T1000 (cell line): ENCODE measurements at places on chromosomes 7 and 10.

DNA sequence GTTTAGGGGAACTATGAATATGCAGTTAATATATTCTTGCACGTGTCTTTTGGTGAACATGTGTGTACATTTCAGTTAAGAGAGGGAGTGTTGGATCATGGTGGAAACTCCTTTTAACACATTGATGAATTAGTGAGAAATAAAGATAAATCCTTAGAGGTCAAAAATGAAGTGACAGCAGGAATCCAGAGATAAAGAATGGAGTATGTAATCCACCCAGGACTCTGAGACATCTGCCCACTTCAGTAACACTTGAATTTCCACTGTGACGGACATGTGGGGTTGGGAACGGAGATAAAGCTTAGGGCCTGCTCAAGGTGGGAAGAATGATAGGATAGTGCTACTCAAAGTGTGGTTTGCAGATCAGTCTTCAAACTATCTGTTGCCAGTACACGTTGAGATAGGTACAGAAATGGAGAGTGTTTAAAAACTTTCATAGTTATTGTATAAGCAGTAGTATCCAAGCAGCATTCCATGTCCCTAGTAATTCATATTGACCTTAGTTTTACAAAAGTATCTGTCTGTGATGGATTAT is 6.6 kb upstream of the RELN start:
- no peak for DNase-seq

- DNase-seq, result no peak
Measured at GRCh38 chr7:55127135-55127551, 108.3 kb downstream of the EGFR start.

- DNase-seq, result no peak
Measured at GRCh38 chr10:132413226-132414205, 16.5 kb downstream of the PWWP2B start.

GRCh38 chr10:99372546-99373271 is 43.6 kb downstream of the CNNM1 start:
- no peak for DNase-seq

DNA sequence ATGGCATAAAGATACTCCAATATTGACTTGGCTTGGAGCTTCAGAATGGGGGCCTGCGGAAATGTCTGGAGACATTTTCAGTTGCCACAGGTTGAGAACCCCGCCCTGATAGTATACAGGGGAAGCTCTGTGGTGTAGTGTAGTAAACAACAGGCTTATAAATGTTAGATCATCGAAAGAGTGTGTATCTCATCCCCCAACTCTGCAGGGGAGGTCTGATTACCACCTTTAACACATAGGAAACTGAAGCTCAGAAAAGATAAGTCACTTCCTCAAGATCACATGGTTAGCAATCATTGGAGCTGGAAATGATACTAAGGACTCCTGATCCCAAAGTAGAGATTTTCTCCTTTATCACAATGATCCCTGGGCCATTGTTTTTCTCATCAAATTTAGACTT is 144.5 kb upstream of the BMPER start:
- DNase-seq, result no peak

- DNase-seq, result peak; percentile 46
Measured at GRCh38 chr10:126013489-126014281, 117.3 kb downstream of the FANK1 start.

- DNase-seq, result no peak
Measured at GRCh38 chr10:112115781-112116385, 67.7 kb downstream of the GPAM start.

GRCh38 chr7:79227044-79227443 is 226.4 kb downstream of the MAGI2 start:
- DNase-seq, result no peak

GRCh38 chr7:128404886-128405470 is 4.8 kb downstream of the IMPDH1 start:
- DNase-seq, result no peak

DNA sequence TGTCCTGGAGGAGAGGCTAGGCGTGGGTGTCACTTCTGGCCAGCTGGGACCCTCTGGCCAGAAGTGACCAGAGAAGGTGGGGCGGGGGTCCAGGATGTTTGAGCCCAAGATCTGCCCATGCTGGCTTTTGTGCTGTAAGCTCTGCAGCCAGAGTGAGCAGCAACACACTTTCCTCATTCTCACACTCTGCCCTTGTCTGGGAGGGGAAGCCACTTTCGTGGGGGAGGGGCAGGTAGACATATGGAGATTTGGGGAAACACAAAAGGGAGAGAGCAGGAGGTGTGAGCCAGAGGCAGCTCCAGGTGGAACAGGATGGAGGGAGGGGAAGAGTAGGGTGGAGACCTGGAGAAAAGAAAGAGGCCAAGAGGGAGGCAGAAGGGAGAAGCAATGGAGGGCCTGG is 31.5 kb upstream of the ADCYAP1R1 start:
- no peak for DNase-seq

DNA sequence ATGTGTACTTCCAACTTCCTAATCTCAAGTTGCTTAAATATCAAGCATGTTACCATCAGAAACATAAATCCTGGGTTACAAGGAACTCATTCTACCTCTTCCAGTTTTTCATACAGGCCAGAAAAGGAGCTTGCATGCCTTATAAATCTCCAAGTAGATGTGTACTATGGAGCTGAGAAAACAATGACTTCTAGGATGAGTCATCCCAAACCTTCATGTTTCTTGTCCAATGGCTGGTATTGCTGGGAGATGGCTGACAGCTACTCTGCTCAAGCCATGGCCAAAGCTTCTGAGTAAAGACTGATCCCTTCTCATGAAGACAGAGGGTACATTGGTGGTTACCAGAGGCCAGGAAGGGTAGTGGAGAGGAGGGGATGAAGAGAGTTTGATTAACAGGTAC is 8.6 kb downstream of the RAPGEF5 start:
- no peak for DNase-seq

DNA sequence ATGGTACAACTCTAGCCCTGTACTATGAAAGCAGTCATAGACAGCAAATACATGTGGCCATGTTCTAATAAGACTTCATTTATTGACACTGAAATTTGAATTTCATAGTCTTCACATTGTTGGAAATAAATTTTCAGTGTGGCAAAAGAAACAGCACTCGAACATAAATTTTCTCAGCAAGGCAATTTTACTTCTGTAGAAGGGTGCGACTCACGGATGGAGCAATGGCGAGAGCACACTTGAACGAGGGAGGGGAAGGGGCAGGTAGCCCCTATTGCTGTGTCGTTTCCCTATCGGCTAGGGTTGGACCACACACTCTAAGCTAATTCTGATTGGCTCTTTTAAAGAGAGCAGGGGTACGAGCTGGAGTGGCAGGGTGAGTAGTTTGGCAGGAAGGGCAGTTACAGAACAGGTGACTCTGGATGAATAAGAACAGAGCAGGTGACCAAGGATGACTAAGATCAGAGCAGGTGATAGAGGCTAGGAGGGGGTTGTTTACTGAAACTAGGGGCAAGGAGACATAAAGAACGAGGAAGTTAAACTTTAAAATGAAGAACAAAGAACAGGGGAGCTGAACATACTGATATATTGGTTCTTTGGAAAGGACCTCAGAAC is 52.0 kb downstream of the LRRC4 start:
- no peak for DNase-seq

DNA sequence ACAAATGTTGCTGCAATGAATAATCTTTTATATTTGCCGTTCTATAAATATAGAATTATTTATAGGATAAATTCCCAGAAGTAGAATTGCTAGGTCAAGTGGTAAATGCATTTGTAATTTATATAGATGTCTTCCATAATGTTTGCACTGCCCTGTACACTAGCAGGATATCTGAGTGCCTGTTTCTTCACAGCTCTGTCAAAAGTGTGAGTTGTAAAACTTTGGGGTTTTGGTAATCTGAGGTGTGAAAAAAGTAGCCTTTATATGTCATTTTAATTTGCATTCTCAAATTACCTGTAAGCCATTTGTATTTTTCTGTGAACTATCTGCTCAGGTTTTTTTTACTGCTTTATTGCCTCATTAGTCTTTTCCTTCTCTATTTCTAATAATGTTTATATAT is 271.2 kb downstream of the NEBL start:
- DNase-seq, result no peak

GRCh38 chr7:120792091-120792860 is 65.7 kb downstream of the TSPAN12 start:
- DNase-seq, result no peak

GRCh38 chr7:6290319-6290741 is 17.9 kb upstream of the CYTH3 start:
- no peak for DNase-seq

DNA sequence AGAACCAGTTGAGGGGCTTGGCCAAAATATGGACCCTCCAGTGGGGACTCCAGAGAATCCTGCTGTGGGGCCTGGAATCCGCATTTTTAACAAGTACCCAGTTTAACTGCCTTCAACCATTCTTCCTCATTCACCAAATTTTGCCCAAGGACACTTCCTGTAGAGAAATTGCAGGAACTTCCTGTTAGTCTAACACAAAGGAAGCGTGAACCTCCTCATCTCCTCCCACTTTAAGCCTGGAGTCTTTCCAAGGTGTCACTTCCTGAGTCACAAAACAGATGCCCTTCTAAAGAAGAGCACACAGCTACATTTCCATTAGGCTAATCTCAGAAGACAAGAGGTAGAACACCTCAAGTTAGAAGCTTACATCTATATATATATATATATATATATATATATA is 188.4 kb downstream of the PPP1R17 start:
- DNase-seq, result no peak

GRCh38 chr10:132538790-132539421 is 1.3 kb downstream of the INPP5A start:
- DNase-seq, result no peak

- no peak for DNase-seq
Measured at GRCh38 chr10:90986870-90987269, 66.0 kb upstream of the ANKRD1 start.

GRCh38 chr10:103549349-103549685 is 55.8 kb downstream of the NEURL1 start:
- no peak for DNase-seq

- DNase-seq, result no peak
Measured at GRCh38 chr7:91353848-91354247, 89.6 kb downstream of the FZD1 start.

DNA sequence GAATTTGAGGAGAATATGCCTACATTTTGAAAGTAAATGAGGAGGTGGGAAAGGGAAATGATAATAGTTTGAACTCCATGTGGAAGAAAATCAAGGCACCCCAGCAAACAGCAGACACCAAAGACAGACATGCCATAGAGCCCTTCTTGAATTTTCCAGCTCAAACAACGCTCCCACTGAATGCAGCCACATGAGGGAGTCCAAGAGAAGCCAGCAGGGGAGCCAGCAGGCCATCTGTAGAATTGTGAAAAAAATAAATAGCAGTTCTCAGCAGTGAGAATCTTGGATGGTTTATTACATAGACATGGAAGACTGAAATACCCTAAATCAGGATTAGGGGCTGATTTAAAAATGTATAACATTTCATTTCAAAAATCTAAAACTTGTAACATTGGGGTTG is 1567.3 kb upstream of the LRRTM3 start:
- no peak for DNase-seq

DNA sequence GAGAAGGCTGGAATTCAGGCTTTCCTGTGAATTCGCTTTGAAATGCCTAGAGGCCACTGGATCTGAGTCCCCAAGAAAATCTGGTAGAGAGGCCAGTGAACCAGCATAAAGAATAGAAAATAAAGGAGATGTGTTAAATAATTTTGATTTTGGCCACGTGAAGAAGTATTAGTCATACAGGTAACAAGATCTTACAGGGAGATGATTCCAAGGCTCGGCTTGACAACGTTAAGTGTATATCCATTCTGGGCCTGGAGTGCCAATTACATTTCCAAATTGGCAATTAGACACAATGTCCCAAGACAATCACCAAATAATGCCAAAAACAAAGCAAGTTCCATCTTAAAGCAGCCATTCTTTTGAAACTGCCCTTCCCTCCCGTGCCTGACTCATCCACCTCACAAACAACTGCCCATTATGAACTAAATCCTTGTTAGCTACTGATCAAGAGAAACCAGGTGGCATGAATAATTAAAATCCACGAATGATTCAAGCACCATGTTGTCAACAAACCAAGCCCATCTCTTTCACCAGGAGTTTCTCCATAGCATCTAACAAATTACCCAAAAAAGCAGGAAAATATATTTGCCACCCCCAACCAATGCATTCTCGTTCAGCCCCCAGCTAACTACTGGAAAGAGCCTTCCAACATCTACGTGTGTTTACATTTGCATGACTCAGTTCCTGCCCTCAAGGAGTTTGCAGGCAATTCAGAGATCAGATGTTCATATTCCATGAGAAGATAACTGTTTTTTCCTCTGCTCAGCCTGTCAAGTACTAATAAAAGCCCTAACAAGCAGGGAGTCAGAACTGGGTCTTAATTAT is 8.5 kb downstream of the KCNMA1 start:
- peak; percentile 14 for DNase-seq

DNA sequence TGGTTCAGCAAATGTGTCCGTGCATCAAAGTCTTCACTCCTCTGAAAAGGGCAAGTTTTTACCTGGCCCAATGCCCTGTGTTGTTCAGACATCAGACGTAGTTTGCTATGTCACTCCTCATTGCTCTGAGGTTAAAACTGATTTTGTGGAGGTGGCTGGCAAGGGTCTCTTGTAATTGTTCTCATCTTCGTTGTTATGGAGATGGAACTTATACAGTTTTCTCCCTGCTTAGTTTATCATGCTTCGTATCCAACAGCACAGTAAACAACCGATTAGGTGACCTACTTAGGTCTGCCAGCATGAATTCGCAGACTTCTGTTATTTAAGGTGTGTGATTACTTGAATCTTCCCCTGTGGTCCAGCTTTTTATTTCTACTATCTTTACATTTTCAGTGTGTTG is 274.1 kb upstream of the SMIM30 start:
- DNase-seq, result no peak

- DNase-seq, result no peak
Measured at GRCh38 chr7:132656846-132657776, 80.8 kb upstream of the PLXNA4 start.

DNA sequence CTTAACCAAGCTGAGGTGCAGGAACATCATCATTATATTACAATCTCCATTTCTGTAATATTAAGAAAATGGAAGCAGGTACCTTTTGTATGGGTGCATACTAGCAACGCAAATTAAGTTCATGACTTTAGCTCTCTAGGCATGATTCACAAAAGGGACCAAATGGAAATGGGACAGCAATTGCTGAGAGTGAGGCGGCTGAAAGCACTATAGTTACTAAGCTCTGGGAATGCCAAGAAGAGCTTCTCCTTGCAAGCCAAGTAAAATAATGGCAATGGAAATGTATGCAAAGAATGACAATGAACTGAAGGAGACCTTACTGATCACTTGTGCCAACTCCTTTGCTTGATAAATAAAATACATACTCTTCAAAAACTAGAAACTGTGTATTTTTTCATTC is 36.2 kb upstream of the RNF148 start:
- DNase-seq, result no peak

DNA sequence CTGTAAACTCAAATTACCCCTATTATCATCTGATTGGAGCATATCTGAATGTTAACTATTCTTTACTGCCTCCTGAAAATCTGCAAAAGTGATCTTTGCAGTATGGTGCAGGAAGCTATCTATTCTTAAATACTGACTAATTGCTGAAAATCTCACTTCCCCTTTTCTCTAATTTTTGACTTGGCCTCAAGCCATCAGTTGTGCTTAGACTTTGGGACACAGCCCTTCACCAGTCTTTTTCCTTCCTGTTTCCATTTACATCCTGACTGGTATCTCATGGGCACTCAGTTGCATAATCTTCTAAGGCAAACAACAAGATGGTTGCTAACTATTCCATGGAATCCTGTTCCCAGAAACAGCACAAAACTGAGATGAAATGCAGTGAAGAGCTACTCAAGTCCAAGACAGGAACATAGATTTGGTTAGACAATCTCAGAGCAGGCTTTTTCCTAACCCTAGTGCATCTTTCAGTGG is 228.5 kb downstream of the SORCS1 start:
- DNase-seq, result no peak
